ENCODE measurements at places on chromosomes 16 and 17.
A peak's percentile ranks its signal among the peaks of the same experiment; 100 is the strongest.

- DNase-seq = no peak
Observed at GRCh38 chr17:21352221-21352980, 23.8 kb upstream of the KCNJ12 start.

- peak; percentile 10 for DNase-seq
Observed at GRCh38 chr16:80852261-80852872, 48.0 kb upstream of the CDYL2 start.

GRCh38 chr16:79639576-79640311, 39.2 kb upstream of the MAF start:
- DNase-seq = no peak

GRCh38 chr17:34098699-34099098, 156.4 kb upstream of the CCL2 start:
- no peak for DNase-seq

DNA sequence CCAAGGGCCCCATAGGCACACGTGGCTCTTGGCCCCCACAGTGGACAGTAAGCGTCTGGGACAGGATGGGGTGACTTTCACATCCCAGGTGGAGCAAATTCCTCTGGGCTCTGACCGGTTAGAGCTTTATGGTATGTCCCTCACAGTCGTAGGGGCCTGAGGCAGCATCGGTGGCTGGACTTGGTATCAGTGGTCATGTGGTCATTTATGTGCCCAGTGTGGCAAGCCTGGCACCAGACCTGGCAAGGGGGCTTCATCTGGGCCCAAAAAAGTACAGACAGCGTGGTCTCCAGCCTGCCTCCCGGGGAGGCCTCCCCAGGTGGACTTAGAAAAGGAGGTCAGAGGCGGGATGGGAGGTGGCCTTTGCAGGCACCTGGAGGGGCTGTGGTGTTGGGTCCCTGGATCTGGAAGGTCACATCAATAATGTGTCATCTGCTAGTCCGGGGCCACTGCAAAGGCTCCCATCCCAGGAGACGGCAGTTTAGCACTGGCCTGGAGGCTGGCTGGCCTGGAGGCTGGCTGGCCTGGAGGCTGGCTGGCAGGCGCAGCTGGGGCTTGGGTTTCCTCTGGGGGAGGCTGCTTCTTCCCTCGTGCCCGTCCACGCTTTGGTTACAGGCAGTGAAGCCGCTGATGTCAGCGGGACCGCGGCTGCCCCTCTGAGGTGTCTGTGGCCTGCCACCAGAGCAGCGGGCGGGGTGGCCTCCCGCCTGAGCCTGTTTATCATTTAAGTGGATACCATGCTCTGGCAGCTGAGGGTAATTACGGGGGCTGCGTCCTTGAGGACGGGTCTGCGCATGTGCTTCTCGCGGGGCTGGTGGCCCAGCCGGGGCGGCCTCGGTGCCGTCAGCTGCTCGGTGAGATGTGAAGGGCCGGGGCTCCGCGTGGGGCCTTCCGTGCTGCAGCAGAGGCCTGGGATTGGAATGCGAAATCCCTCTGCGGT, 20.7 kb upstream of the CBX4 start:
- DNase-seq = no peak

GRCh38 chr16:88810166-88810911, 1.4 kb downstream of the APRT start:
- no peak for DNase-seq

DNA sequence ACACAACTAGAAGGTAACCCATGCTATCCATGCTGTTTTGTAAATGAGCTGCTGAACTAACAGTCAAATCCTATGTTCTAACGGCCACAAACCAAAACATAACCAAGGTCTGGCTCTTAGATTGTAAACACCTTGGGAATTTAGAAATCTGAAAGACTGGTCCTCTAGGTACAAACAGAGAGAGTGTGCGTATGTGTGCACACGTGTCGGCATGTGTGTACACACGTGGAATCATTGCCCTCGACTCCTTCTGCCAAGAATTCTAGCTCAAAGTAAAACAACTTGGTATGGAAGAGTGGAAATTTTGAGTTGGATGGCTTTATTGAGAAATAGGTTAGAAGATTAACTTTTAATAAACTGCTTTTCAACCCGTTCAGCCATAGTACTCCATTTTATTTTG, 18.1 kb upstream of the GHDC start:
- no peak for DNase-seq

- DNase-seq = no peak
Observed at GRCh38 chr17:28492352-28493310, 13.5 kb upstream of the FOXN1 start.

DNA sequence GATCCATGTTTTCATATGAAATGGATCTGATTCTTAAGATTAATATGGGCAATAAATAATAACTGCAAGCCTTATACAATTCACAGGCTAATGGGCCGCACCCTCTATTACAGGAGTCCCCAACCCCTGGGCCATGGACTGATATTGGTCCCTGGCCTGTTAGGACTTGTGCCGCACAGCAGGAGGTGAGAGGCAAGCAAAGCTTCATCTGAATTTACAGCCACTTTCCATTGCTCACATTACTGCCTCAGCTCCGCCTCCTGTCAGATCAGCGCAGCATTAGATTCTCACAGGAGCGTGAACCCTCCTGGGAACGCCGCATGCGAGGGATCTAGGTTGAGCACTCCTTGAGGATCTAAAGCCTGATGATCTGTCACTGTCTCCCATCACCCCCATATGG, 26.8 kb downstream of the METTL16 start:
- DNase-seq = no peak

DNA sequence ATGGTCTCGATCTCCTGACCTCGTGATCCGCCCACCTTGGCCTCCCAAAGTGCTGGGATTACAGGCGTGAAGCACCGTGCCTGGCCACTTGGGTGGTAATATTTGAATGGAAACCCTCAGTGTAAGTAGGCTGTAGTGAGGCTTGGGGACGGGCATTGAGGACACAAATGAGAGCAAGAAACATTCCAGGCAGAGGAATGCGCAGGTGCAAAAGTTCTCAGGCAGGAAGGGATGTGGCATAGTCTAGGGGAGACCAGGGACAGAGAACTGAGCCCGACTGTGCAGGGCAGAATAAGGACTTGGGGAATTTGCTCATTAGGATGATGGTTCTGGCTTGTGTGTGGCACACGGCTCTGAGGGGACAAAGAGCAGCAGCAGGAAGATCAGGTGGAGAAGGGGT, 54.8 kb downstream of the GRB2 start:
- no peak for DNase-seq

DNA sequence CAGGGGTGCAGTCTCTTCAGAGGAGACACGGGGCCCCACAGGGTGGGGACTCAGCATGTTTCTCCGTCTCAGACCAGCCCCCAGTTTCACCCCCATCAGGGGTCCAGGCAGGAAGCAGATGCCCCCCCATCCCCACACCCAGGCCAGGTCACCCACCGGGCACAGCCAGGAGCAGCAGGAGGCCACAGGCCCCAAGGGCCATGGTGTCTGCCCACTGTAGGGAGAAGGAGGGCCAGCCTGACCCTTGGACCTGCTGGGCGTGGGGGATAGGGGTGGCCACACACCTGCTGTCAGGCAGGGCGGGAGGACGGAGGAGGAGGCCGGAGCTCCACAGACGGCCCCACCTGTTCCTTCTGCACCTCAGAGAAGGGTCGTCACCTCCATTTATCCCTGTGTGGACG, at the start of gene TPSG1:
TPSG1 (minus strand) TSS at position 218 of the 401 bp plus-strand sequence; CDS start at position 202, 16 bp downstream.
- no peak for DNase-seq

DNA sequence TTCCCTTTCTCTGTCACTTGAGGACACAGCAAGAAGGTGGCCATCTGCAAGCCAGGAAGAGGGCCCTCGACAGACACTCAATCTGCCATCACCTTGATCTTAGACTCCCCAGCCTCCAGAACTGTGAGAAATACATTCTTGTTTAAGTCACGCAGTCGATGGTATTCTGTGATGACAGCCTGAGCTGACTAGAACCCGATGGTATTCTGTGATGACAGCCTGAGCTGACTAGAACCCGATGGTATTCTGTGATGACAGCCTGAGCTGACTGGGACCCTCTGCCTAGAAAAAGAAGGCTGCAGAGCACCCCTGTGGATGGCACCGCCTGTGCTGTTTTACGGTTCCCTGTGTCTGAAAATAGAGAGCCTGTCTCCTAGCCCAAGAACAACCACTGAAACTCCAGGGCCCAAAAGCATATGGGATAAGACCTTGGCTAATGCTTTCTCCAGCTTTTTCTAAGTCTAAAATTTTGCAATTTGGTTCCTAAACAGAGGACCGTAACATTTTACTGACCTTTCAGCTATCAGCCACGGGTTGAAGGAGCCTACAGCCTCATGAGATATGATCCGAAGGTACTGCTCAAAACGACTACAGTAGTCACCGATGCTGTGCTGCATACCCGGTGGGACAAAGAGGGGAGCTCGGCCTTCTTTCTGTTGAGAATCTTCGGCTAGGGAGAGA, 33.1 kb upstream of the PITPNM3 start:
- DNase-seq = no peak

DNA sequence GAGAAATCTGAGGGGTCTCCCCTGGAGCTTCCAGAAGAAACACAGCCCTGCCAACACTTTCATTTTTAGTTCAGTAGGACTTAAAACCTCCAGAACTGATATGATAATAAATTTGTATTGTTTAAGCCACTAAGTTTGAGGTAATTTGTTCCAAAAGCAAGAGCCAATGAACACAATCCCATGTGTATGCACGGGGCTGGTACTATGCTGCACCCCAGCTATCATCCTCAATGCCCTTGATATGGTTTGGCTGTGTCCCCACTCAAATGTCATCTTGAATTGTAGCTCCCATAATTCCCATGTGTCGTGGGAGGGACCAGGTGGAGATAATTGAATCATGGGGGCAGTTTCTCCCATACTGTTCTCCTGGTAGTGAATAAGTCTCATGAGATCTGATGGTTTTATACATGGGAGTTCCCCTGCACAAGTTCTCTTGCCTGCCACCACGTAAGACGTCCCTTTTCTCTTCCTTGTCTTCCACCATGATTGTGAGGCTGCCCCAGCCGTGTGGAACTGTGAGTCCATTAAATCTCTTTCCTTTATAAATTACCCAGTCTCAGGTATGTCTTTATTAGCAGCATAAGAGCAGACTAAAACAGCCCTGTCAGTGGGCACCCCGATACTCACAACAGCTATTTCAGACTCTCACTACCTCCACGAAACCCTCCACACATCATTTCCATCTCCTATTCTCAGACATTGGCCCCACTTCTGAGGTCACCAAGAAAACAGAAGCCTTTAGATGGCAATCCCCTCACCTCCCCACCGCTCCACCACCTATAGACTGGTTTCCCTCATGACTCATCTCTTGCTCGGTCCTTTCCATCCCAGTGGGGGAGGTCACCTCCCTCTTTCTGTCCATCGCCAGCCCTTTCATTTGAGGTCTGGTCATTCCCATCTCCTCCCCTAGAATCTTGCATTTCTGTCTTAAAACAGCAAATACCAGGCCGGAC, 8.9 kb upstream of the CACNG1 start:
- no peak for DNase-seq

- DNase-seq = no peak
Observed at GRCh38 chr17:49494986-49495841, at the start of gene NGFR. NGFR (plus strand) TSS chr17:49495293; CDS start chr17:49495418, 125 bp downstream.

GRCh38 chr17:71809537-71809936, 311.3 kb upstream of the SOX9 start:
- DNase-seq = no peak

GRCh38 chr17:61519754-61520440, 67.7 kb downstream of the TBX4 start:
- no peak for DNase-seq

GRCh38 chr16:77974883-77975282, 47.5 kb upstream of the CLEC3A start:
- DNase-seq = no peak

DNA sequence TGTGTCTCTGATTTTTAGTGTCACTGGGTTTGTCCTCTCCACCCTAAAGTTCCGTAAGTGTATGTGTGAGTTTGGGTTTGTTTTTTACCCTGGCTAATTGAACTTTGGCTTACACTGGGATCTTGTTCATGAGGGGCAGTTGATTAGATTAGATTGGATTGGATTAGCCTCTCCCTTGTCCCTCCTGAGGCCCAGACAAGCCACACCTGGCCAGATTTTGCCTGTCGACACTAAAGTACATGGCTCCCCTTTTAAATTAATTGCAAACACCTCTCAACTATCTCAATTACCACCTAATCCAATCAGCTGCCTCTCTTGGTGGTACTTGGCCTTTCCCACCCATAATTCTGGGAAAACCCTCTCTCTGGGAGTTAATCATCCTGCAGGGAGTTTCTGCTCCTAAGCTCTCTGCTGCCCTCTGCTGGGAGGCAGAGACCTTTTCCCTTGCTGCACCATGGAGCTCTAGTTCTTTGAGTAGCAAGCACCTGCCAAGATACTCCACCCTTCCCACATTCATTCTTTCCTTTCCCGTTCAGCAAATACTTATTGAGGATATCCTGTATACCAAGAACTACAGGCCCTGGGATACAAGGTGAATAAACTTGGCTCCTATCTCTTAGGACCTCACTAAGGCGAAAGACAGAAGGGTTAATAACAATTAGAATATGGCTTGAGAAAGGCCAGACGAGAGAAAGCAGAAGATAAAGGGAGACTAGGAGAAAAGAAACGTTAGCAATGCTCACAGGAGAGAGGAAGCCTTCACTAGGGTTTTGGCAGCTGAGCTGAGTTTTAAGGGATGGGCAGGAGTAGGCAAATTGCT, 60.0 kb upstream of the MPHOSPH6 start:
- peak; percentile 65 for DNase-seq

GRCh38 chr16:49465661-49466528, 92.3 kb downstream of the C16orf78 start:
- DNase-seq = no peak

- peak; percentile 60 for DNase-seq
Observed at GRCh38 chr17:50944054-50944901, 78.1 kb upstream of the TOB1 start.

DNA sequence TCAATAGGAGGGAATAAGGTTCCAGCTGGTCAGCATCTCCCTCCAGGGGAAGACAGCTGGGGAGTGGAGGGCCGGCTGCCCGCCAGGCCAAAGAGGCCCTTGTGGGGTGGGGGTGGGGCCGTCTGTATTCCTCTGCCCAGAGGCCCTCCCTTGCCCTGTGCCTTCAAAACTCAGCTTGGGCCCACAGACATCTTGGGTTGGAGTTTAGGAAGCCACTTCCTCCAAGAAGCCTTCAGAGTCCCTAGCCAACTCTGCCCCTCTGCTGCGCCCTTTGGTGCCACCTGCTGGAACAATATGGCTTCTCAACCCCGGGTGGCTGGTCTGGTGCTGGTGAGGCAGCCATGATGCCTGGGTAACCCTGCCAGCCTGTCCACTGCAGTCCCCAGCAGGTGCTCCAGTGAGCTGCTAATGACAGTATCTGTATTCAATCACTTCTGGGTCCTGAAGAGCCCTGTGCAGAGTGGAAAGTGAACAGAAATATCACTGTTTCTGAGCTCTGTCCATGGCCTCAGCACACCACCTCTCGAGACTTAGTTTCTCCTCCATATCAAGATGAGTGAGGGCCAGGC, 16.7 kb downstream of the HSD11B2 start:
- DNase-seq = peak; percentile 72
